ENCODE measurements at places on chromosomes 5 and 9.
A peak's percentile ranks its signal among the peaks of the same experiment; 100 is the strongest.

- DNase-seq: no peak
These were observed 146.4 kb downstream of the PALM2AKAP2 start for GRCh38 chr9:109926421-109926869.

DNA sequence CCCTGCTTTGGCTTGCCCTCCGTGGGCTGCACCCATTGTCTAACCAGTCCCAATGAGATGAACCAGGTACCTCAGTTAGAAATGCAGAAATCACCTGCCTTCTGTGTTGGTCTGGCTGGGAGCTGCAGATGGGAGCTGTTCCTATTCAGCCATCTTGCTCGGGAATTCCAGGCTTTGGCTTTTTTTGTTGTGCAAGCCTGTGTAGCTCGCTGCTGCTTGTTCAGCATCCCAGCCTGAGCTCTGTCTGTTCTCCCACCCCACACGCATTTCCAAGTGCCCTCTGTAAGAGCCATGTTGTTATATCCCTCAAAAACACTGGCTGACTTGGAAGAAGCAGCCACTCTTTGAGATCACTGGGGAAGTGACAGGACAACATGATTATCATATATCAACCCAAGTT, 101.6 kb upstream of the DPYSL3 start:
- DNase-seq: no peak

- no peak for DNase-seq
These were observed 509.4 kb upstream of the SEMA6A start for GRCh38 chr5:117084067-117084466.

GRCh38 chr5:58187432-58188261, 272.2 kb downstream of the PLK2 start:
- DNase-seq: no peak

GRCh38 chr5:107580889-107581820, 89.6 kb downstream of the EFNA5 start:
- no peak for DNase-seq

GRCh38 chr5:90852531-90852930, 293.9 kb downstream of the ADGRV1 start:
- no peak for DNase-seq

DNA sequence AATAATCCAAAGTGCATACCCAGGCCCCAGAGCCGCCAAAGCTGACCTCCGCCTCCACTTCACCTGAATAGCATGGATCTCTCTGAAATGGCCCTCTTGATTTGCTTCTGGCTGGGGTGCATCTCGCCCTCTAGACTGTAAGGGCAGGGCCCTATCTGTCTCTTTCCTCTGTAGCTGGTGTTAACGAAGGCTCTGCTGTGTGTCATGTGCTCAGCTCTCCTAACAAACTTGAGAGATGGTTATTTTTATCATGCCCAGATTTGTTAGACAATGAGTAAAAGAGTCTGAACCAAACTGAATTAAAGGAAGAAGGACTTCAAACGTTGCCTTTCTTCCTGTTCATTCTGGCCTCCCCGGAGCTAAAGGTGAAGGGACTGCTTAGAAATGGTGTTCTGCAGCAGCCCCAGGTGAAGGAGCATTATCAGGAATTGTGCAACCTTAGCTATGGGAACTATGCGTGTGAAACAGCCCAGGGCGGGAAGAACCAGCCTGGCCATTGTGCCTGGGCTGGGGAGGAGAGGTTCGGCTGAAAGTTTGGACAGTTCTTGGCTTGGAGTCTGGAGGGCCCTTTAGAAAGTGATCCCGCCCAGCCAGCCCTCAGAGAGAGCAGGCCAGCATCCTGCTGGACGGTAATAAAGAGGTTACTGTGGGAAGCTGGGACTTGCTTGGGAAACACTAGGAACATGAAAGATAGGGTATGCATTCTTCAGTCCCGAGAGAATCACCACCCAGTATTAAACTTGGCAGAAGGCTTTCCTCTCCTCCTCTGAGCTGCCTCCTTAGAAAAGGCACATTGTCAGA, 73.5 kb downstream of the WWC1 start:
- DNase-seq: no peak

DNA sequence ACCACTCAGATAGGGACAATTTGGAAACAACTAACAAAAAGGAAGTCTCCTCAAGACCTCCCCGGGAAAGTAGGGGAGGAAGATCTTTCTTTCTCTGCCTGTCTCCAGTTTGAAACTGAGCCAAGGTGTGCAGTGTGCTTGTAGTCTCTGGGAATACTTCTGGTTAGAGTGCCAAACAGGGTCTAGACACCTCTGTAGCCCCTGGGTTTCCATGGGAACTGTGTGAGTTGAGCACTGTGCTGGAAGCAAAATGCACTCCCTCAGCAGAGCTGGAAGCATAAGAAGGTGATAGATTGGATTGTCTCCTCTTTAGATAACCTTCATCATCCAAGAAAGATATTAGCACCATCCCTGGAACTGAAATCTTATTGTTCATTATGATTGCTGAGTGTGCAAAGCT, 129.2 kb upstream of the TNPO1 start:
- no peak for DNase-seq

DNA sequence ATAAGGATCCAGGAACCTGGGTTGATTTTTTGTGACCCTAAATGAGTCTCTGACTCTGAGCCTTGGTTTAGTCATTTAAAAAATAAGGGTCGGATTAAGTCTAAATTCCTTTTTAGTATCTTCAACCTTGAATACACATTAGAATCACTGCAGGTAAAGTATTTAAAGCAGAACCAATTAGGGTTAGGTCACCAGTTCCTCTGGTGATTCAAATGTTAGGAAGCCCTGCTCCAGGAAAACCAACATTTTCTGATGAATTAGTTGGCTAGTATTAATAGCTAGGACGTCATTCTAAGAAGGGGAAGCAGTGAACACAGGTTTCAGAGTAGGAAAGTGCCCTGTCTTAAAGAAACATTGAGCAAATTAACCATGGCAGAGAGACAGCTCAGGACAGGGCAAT, 31.4 kb upstream of the BRINP1 start:
- DNase-seq: no peak

- DNase-seq: no peak
These were observed 60.7 kb downstream of the MED27 start for GRCh38 chr9:132018957-132019405.

DNA sequence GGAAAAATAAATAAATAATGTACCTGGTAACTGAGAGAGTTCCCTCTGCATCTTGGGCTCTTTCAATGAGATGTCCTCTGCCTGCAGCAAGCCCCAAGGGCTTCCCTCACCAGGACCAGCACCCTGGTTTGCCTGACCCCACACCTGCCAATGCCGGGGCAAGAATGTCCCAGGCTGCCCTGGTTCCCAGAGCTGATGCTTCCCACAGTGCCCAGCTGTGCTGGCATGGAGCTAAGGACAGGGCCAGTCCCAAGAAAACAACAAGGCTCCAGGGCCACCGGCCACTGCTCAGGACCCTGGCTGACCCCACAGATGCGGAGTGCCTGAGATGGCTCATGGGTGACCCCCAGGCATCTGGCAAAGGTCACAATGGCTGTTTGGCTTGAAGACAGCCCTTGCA, 123.5 kb downstream of the KCNIP1 start:
- DNase-seq: peak; percentile 48

- DNase-seq: no peak
These were observed 99.3 kb upstream of the NIPBL start for GRCh38 chr5:36777105-36777757.

GRCh38 chr5:56480078-56480704, 247.1 kb upstream of the ANKRD55 start:
- DNase-seq: no peak

DNA sequence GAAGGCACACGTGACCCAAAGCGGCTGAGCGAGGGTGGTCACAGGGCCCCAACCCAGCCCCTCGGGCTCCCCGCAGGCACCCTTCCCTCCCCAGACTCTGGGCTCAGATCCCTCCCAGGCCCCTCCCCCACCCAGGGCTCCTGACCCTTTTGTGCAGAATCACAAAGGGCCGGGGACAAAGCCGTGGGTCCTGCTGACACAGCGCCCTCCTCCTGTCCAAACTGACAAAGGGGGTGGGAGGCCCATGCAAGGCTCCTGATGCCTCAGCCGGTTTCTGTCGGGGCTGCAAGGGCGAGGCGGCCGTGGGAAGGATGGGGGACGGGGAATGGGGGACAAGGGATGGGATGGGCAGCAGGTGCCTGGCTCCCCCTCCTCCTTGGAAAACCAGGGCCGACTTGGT, 43.5 kb upstream of the UBAC1 start:
- DNase-seq: no peak

- DNase-seq: no peak
These were observed 16.1 kb downstream of the LURAP1L start for GRCh38 chr9:12790883-12791282.

DNA sequence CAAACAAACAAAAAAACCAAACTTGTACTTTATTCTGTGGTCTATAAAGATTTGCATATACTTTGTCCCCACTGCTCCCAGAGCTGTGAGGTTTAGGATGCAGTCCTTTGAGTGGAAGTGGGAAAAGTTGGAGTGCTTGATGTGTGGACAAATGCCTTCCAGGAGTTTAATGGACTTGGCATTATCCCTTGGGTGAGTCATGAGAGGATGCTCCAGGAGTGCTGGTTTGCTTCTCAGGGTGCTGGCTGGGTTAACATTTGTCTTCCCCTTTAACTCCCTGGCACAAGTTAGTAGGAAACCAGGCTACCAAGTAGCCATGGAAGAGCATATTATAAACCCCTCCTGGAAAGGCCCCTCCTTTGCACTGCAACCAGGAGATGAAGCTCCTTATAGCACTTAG, 417.4 kb upstream of the RIOK2 start:
- DNase-seq: no peak

GRCh38 chr9:79639354-79639753, 67.6 kb downstream of the TLE4 start:
- DNase-seq: no peak

- DNase-seq: peak; percentile 46
These were observed 51.5 kb downstream of the HRH2 start for GRCh38 chr5:175709276-175709781.

GRCh38 chr9:36118201-36118600, 18.3 kb upstream of the GLIPR2 start:
- no peak for DNase-seq

DNA sequence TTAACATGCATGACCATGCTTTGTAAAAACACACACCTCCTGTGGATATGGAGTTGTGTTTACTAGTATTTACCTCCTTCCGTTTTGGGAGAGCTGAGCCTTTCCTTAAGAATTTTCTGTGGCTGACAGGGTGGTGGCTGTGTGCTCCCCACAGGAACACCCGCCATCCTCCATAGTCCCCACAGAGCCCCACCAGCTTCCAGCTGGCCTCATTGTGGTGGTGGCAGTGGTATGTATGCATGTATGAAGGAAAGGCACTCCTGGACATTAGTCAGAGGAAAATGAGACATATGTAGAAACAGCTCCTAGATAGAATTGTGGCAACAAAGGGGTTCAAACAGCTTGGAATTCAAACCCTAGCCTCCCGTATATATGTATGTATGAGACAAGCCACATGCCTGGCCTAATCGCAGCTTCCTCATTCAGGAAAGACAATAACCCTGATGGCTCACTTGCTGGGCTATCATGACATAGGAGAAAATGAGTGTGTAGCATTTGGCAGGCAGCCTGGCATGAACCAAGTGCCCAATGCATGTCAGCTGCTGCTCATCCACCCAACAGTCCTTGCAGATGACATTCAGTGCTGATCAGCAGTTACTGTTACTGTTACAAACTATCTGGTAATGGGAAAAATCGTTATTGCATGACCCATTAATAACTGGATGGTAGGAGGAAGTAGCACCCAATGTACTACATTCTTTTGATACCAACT, 459.7 kb downstream of the EBF1 start:
- no peak for DNase-seq

GRCh38 chr9:100595391-100596199, 17.7 kb downstream of the CAVIN4 start:
- no peak for DNase-seq

- DNase-seq: peak; percentile 52
These were observed 104.7 kb upstream of the PHYKPL start for GRCh38 chr5:178337334-178337741.

- no peak for DNase-seq
These were observed 129.0 kb downstream of the SREK1 start for GRCh38 chr5:66273121-66273520.

DNA sequence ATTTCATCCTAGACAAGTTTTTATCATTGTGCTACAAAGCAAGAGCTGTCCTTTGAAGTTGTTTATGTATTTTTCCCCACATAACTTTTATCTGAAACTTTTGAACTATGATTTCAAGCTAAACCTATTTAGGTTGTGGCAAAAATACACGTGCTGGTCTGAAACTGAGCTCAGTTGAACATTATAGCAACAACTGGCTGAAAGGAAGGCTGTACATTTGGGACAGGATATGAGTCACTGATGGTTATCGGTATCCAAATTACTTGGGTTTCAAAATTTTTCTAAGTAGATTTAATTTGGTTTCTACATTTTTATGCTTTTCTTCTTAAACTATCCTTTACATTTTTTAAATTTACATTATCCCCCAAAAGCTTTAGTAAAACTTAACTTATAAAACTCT, 627.3 kb upstream of the NUDT12 start:
- no peak for DNase-seq

GRCh38 chr9:15529566-15530324, 19.0 kb upstream of the PSIP1 start:
- no peak for DNase-seq

GRCh38 chr5:143213851-143214363, 189.6 kb downstream of the NR3C1 start:
- DNase-seq: no peak

GRCh38 chr5:33231935-33232334, 208.8 kb upstream of the TARS1 start:
- DNase-seq: no peak

GRCh38 chr9:2758162-2758897, 41.0 kb downstream of the KCNV2 start:
- DNase-seq: no peak

- DNase-seq: no peak
These were observed 86.9 kb upstream of the SIMC1 start for GRCh38 chr5:176151281-176151680.

- no peak for DNase-seq
These were observed 263.4 kb downstream of the ZSWIM6 start for GRCh38 chr5:61595426-61595825.
